Fibroblast of skin of left quadriceps (primary cell): ENCODE measurements at places on chromosomes 1 and 21.

DNA sequence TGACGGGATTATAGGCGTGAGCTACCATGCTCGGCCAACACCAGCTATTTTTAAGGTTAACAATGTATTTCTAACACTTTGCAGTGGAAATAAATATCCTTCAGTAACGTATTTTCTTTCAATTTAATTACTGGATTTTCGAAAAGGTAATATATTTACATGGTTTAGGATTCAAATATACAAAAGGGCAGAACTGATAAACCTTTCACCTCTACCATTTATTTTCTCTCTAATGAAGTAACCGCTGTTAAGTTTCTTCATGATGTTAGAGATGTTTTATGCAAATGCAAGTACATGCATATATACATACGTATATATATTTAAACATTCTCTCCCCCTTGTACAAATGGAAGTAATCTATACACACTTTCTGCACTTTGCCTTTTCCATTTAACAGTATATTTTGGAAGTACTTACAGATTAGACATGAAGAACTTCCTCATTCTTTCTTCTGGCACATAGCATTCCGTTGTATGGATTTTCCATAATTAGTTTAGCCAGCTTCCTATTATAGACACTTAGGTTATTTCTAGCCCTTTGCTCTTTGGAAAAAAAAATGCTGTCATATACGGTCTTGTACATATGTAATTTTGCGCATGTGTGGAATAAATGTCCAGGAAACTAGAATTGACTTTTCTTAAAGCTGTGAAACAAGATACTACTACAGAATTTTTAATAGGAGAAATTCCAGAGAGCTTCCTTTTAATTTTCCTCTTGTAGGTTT, 14.9 kb upstream of the HJV start:
- DNase-seq = no peak

GRCh38 chr1:147665521-147665920, 4.8 kb downstream of the ACP6 start:
- no peak for DNase-seq

GRCh38 chr1:172089768-172090510, 248.6 kb downstream of the DNM3 start:
- no peak for DNase-seq

DNA sequence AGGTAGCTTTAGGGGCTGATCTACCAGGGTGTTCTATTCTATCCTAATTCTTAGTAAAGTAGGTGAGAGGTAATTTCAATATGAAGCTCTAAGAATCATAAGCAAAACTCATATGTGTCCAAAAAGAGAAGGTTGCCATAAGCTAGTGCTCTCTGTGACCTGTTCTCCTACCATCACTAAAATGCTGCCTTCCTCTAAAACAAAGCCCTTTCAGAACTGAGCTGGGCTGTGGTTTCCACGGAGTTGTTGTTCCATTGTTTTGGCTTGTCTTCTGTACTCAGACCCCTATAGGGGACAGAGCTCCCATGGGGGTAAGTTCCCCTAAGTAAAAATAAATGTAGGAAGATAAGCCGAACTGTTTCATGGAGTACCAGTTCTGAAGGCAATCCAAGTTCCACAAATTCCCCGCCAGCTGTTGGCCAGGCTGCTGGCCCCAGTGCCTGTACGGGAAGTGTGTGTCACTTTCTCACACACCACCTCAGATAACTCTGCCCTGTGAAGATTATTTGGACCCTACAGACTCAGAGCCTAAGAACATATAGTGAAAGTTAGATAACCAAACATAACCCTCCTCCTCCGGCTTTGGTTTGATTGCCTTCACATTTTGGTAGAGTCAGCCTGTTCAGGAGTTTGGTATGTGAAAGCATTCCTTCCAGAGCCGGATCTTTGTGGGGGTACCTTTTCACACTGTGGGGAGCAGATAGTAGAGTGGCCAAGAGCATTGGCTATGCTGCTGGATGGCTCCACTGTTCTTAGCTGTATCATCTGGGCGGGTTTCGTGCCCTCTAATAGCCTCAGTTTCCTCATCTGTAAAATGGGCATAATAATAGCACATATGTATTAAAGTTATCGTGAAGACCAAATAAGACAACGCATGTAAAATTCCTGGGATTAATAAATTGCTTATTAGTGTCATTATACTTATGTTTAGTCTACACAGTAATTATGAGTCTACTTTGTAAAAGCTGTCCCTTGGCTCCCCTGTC, 10.8 kb downstream of the DPT start:
- DNase-seq = no peak

GRCh38 chr21:27407271-27407670, 440.4 kb upstream of the ADAMTS5 start:
- DNase-seq = no peak

DNA sequence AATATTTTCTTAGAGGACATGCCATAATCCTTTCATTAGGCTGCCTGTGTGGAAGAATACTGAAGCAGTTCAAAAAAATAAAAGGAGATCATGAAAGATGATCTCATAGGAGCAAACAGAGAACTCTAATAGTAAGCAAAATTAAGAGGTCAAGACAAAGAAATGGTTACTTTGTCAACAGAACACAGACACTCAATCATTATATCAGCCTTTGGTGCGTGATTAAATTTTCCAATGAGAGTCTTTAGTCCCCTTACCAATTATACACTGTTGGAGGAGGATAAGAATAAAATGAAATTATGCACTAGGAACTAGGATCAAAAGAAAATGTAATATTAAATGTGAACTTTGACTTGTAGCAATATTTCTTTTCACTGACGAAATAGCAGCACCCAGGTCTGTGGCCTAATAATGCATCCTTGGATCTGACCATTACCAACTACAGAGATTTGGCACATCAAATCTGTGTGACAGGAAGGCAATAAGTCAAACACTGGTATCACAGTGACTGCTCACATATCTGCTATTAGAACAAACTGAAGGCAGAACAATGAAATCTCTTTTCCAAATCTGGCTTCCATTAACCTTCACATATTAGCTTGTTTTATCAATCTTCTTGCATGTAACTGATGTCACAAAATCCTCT, 1812.9 kb downstream of the PLA2G4A start:
- DNase-seq = no peak

DNA sequence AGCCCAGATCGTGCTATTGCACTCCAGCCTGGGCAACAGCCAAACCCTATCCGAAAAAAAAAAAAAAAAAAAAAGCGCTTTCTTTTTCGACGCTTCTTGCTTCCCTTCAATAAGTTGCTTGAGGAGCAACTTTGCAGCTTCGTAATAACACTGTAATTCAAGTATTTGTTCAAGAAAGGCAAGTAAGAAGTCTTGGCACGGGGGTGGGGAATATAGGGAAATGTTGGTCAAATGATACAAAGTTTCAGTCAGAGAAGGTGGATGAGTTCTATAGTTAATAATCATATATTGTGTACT, 871 bp upstream of the PSMA5 start:
- no peak for DNase-seq

- peak; percentile 68 for DNase-seq
Observed at GRCh38 chr1:3352299-3352951, 102.0 kb upstream of the ARHGEF16 start.

DNA sequence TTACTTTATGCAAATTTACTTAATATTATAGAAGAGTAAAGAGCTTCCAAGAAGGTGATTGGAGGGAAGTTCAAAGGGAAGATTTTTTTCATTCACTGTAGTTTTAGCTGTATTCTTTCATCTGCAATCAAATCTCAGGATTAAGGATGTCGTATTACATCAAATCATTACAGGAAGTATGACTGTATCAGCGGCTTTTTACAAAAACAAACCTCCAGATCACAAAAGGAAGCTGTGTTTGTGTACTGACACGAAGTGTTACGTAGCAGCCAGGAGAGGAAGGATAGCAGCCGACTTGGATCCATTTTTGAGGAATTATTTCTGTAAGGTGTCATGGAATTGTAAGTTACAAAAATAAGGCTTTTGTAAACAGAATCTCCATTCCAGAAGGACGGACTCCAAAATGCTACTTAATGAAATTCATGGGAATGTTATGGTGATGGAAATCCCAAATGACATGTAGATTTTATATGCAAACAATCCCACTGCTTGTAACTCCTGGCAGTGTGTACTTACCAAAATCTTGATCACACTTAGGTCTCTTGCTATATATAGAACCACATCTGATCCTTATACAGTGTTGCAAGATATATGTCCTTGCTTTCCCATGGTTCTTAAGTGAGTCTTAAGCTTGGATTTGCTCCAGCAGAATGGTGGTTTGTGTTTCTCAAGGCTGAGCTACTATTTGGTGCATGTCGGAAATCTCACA, 49.8 kb downstream of the KCNJ15 start:
- DNase-seq = peak; percentile 99

DNA sequence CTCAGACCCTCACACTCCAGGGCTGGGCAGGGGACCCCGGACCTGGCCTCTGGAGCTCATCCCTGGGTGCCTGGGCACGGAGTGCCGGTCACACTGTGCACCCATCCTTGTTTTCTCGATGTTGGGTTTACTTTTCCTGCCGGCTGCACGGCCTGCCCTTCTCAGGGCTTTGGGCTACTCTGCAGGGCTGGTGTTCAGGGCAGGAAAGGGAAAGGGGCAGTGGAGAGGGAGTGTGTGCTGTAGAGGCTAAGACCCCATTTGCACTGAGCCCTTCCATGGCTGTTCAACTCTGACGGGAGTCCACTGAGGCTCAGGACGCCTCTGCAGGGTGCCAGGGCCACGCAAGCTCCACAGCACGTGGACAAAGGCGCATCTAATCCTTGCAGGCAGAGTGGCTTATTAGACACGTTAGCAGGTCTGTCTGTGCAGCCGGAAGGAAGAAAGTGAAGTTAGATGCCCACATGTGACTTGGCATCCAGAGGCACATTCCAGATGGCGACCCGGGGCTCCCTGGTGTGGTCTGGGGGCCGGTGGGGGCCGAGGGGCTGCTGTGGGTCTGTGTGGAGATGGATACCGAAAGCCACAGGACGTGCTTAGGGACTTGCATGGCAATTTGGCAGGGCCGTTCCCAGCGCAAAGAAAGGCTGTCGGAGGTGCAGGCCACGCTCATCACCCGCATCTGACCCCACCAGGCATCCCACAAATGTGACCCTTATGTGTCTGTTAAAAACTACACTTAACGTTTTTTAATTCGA, 33.6 kb downstream of the COL18A1 start:
- DNase-seq = no peak

DNA sequence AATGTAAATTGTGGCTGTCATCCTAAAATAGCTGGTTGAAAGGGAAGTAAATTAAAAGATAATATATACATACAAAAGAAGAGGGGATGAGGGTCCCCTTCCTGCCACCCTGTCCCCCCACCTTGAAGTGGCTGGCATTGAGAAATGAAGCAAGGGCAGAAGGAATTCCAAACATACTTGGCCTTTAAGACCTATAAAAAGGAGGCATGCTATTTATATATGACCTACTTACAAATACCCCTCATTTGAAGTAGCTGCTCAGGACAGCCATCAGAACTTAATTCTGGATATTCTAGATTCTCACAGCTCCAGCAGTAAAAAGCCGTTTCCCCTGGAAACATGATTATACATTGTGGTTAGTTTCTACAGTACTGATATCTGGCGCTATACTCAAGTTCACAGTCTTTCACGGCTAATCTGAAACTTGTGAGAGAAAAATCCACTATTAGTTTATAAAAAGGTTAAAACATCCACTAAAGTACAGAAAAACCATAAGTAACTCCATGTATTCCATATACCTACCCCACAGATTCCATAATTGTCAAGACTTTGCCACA, 9.6 kb upstream of the MAP10 start:
- DNase-seq = no peak

DNA sequence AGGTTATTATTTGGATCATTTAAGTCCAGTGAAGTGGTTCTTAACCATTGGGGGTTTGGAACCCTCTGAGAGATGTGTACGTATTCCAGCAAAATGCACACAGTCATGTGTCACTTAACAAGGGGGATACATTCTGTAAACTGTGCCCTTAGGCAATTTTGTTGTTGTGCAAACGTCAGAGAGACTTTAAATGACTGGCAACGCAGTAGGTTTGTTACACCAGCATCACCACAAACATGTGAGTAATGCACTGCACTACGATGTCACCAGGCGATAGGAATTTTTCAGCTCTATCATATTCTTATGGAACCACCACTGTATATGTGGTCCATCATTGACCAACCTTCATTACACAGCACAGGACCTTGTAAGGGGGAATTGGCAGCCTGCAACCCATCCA, 11.9 kb downstream of the AHCYL1 start:
- no peak for DNase-seq

DNA sequence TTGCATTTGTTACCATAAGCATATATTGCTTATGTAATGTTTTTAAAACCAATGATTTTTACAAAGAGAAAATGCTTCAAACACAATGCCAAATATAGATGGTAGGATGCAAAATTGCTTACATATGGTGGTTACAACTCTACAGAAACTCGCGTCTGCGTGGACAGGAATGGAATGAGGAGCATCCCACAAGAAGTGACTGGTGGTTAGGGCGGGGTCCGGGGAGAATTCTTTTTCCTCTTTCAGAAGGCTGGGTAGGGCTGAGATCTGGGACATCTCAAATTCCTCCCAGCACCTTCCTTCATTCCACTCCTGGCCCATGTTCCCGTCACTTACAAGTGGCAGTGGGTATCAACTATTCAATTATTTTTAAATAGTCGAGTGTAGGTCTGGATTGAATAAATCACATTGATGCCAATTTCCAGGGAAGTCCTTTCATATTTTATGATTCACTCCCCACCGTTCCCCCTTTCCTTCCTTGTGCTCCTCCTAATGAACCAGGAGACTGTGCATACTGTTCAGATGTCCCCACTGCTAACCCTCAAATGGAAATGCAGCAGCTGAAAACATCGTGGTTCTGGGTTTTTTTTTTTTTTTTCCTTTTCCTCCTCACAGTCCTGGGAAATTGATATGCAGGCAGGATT, 174.5 kb upstream of the POU3F1 start:
- peak; percentile 94 for DNase-seq

DNA sequence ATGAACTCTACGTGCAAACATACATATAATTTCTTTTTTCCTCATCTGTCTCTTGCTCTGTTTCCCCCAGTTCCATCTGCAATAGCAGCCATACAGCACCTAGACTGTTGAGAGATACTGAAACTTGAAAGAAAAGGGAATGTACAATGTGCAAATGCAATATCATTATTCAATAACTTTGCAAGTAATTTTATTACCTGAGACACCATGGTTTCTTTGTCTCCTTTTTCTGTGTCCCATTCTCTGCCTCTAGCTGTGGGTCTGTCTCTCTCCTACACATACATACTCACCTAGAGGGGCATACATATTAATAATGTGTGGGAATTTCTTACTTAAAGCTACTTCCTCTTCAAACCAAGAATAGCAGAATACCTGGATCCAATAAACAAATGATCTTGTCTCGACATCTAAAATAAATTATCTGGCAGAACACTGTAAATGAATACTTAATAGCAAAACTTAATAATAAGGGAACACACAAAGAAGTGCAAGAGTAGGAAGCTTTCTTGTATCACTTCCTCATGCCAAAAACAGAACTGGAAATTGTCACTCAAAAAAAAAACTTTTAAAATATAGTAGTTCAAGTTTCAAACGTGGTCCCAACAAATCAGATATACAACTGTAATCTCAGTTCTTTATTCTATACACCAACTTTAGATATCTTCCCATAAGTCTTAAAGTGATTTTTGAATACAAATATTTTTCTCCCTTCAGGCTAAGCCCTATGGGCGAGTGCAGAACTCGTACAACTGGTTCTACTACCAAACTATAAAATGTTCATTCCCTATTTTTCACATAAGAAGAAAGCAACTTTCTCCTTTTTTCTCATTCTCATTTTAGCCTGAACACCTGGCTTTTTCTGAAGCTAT, 194.6 kb downstream of the NRIP1 start:
- DNase-seq = no peak
